ENCODE measurements at places on chromosomes 5 and 9. TPM values are rescaled to one million over a fixed set of nuclear protein-coding genes. Genes with fewer than 3 reads are reported as not detected.
A peak's percentile ranks its signal among the peaks of the same experiment; 100 is the strongest.

The KCNMB1 gene
- 2.8 TPM for total RNA-seq

The F2RL2 gene
- total RNA-seq = 0.24 TPM

The TMEM252 gene
- total RNA-seq = 0.51 TPM

The KIF4B gene
- total RNA-seq = 0.11 TPM

The STING1 gene
- total RNA-seq = 42.1 TPM

The RAI14 gene
- total RNA-seq = 11.4 TPM

The SPINK4 gene
- not detected for total RNA-seq

The PCDHA2 gene
- not detected for total RNA-seq

The SLC24A2 gene
- 0.26 TPM for total RNA-seq

The PCDHB2 gene
- total RNA-seq = 2.5 TPM

GRCh38 chr5:118791926-118792734 is 196.2 kb downstream of the DTWD2 start:
- peaks cover 12% of the 10 kb centered on the region for H3K4me1 ChIP-seq
- no peak overlapping the region for H3K4me3 ChIP-seq
- H3K27me3 ChIP-seq = no peaks in the 10 kb centered on the region

DNA sequence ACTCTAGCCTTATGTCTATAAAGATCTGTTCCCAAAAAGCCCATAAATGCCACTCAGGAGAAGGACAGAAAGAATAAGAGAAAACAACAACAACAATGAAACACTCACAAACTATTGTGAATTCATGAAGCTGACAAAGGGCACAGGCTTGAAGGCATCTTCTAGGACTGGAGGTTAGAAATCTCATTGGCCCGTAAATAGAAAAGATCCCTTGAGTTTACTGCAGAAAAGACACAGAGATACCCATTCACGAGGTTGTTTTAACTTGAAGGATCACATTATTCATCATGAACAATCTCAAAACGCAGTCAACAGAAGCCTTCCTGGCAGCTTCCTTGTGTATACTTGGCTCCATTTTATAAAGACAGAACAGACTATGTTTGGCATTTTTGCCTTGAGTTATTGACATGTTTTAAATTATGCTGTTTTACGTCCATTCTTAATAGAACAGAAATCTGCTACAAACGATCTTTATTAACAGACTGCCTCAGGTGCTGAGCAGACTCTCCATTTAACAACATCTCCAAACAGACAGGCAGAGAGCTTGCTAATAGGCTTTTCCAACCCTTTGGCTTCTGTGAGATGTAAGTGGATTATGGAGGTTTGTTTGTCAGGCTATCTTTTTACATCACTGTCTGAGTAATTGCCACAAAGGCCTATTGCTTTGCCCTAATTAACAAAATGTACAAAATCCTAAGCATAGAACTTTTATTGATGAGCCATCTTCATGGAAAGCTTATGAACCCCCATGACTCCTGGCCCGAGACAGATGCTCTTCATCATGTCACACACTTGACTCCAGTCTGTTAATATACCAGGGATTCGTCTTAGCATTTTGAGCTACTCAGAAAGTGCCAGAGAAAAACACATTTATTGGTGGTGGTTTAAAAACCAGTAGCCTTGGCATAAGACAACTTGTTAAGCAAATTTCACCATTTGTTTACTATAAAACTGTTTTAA is 735.3 kb upstream of the ZNF608 start:
- no peak for DNase-seq
- no peak overlapping the region for H3K4me3 ChIP-seq
- H3K27ac ChIP-seq = no peak overlapping the region
- H3K36me3 ChIP-seq = no peaks in the 10 kb centered on the region
- peaks cover 11% of the 10 kb centered on the region for H3K4me1 ChIP-seq
- H3K27me3 ChIP-seq = no peaks in the 10 kb centered on the region

DNA sequence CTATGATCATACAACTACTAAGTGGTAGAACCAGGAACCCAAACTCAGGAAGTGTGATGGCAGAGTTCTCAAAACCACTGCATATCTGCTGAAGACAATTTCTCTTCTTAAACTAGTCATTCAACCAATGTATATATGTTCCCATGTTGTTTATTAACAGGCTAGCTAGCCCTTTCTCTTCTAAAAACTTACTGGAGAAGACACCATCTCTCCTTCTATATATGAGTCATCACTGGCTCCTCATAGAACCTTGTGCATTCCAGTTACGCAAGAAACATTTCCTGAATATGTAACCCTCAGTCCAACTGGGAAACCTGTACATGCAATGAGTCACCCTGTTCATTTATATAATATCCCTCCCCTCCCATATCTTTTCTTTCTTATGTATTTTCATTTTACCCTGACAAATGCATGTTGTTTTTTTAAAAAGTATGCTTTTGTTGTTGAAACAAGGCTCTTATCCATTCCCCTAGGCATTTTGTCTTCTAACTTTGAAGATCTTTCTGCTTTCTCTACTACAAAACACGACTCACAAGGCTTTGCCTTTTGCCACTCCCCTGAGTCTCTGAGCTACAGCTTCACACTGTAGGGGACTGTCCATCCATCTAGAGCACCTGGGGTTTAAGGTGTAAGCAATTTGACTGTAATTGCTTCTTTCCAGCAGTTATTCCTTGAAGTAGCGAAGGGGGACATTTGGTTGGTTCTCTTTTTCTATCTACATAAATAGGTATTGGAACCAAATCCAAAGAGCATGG is 119.5 kb downstream of the ANXA1 start:
- DNase-seq = no peak
- H3K36me3 ChIP-seq = no peaks in the 10 kb centered on the region
- H3K4me3 ChIP-seq = no peak overlapping the region
- no peaks in the 10 kb centered on the region for H3K27me3 ChIP-seq

DNA sequence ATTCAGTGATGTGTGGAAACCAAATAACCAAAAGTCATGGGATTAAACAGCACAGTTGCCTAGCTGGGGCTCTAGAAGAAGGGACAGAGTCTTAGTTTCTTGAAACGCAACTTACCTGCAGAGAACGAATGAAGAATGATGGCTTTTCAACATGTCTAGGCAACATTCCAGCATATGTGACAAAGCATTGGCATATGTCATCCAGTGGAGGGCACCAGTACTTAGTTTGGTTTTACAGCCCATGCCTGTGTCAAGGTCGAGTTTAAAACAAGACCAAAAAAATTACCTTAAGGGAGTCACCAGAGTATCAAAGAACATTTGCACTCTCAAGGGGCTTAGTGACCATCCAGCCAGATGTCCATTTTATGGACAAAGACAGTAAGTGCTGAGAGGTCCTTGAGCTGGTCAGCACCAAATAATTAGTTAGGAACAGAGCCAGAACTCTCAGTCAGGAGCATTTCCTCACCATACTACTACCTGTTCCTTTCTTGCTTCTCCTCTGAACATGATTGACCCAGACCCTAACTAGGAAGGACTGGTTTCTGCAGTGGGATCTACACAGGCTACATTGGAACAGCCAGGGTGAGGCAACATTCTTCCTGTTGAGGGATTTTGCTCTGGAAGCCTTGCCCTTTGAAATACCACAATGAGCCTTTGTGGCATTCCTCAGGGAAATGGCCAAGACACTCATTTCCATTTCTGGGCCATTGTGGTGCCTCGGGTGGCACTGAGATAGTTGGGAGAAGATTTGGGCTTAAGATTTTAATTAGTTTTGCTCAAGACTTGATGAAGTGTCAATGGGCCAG is 75.4 kb upstream of the ANKH start:
- no peaks in the 10 kb centered on the region for H3K4me1 ChIP-seq
- DNase-seq = peak; percentile 28
- H3K4me3 ChIP-seq = no peak overlapping the region
- no peak overlapping the region for H3K27ac ChIP-seq

GRCh38 chr9:33148367-33149014 is 18.6 kb downstream of the B4GALT1 start:
- no peak for DNase-seq
- H3K4me1 ChIP-seq = peaks cover 87% of the 10 kb centered on the region
- H3K36me3 ChIP-seq = no peaks in the 10 kb centered on the region
- no peaks in the 10 kb centered on the region for H3K27me3 ChIP-seq

DNA sequence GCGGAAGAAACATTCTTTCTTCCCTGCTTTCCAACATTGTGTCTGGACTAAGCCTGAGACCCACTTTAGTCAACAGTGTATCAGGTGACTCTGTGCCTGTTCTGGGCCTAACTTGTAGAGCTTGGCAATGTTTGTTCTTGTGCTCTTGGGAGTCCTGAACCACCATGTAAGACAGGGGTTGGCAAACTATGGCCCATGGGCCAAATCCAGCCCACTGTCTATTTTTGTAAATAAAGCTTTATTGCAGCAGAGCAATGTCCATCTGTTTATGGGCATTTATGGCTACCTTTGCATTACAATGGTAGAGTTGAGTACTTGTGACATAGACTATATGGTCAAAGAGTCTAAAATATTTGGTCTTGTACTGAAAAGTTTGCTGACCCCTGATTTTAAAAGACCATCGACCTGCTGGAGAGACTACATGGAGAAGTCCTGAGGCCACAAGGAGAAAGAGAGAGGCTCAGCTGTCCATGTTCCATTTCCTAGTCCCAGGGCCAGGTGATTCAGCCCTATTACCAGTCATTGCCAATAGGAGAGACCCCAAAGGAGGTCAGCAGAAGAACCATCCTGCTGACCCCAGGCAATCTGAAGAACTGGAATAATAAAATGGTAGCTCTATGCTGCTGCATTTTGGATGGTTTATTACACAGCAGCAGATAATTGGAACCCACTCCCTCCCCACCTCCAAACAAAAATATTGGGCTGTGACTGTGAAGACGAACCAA is 211.3 kb downstream of the AUH start:
- no peak overlapping the region for H3K27ac ChIP-seq
- H3K27me3 ChIP-seq = no peaks in the 10 kb centered on the region
- no peaks in the 10 kb centered on the region for H3K4me1 ChIP-seq
- DNase-seq = no peak
- no peaks in the 10 kb centered on the region for H3K36me3 ChIP-seq
- no peak overlapping the region for H3K4me3 ChIP-seq

DNA sequence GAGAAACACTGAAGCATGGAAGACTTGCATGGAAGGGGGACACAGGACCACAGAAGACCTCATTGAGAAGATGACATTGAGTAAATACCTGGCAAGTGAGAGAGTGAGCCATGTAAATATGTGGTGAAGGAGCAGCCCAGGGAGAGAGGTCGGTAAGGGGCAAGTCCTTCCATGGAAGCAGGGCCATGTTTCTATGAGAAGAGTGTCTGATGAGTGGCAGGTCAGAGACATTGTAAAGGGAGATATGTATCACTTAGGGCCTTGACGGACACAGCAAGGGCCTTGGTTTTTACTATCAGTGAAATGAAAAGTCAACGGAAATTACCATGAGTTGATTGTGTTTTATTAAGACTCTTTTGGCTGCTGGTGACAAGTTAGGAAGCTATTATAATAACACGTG is 336.4 kb downstream of the PLK2 start:
- H3K36me3 ChIP-seq = no peaks in the 10 kb centered on the region
- no peaks in the 10 kb centered on the region for H3K27me3 ChIP-seq
- no peak for DNase-seq
- no peak overlapping the region for H3K4me3 ChIP-seq

DNA sequence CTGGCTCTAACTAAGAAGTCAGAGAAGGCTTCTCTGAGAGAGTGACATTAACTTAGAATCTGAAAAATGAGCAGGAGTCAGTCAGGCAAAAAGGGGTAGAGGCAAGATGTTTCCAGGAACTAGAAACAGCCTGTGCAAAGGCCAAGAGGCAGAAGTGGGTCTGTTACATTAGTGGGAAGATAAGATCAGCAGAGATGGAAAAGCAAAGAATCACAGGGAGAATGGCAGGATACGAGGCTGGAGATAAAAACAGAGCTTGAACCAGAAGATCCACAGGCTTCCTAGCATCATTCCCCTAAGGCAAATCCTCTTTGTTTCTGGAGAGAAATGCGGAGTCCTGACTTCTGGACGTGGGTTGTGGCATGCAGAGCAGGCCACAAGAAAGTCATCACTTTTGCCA is 27.4 kb downstream of the ASTN2 start:
- DNase-seq = no peak
- H3K36me3 ChIP-seq = no peaks in the 10 kb centered on the region
- no peaks in the 10 kb centered on the region for H3K27me3 ChIP-seq
- H3K27ac ChIP-seq = no peak overlapping the region
- H3K4me3 ChIP-seq = no peak overlapping the region
- no peaks in the 10 kb centered on the region for H3K4me1 ChIP-seq

DNA sequence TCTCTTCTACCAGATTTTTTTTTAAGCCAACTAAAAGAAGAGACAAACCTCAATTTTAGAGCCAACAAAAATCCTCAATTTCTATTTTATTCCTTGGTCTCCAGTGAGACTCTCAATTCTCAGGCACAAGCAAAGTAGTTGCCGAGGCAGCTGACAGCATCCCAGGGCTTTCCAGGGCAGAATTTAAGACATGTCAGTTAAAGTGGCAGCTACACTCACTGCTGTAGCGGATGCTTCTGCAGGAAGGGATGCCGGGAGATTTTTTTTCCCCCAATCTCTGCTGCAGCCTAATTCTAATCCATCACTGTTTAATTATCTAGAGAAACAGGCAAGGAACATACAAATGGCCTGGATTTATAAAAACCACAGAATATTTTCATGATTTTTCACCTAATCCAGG is 57.0 kb downstream of the TTC39B start:
- no peak overlapping the region for H3K4me3 ChIP-seq
- peak overlapping the region; percentile 41 for H3K27ac ChIP-seq
- no peaks in the 10 kb centered on the region for H3K36me3 ChIP-seq
- no peak for DNase-seq

- no peak overlapping the region for H3K4me3 ChIP-seq
- no peaks in the 10 kb centered on the region for H3K4me1 ChIP-seq
- DNase-seq = no peak
- H3K27me3 ChIP-seq = no peaks in the 10 kb centered on the region
Observed at GRCh38 chr5:162529886-162530285, 462.3 kb downstream of the GABRG2 start.

- peak overlapping the region; percentile 34 for H3K27ac ChIP-seq
- H3K27me3 ChIP-seq = no peaks in the 10 kb centered on the region
- H3K36me3 ChIP-seq = no peaks in the 10 kb centered on the region
- H3K4me3 ChIP-seq = peak overlapping the region; percentile 54
- peaks cover 5% of the 10 kb centered on the region for H3K4me1 ChIP-seq
Observed at GRCh38 chr9:69036309-69036708, 757 bp downstream of the FXN start.

DNA sequence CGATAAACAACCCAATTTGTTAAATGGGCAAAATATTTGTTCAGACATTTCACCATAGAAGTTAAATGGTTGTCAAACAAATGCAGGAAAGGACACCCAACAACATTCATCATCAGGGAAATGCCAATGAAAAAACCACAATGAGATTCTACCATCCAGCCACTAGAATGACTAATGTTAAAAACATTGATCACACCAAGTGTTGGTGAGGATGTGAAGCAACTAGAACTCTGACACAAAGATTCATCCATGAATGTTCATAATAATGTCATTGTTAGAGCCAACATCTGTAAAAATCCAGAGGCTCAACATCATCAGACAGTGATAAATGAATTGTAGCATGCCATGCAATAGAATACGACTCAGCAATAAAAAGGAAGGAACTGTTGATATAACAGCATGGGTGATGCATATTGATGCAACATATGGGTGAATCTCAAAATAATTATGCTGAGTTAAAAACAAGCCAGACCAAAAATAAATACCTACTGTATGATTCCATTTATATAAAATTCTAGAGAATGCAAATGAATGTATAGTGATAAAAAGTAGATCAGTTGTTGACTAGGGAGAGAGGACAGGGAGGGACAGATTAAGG is 55.9 kb upstream of the UNC5A start:
- H3K36me3 ChIP-seq = no peaks in the 10 kb centered on the region
- H3K4me1 ChIP-seq = no peaks in the 10 kb centered on the region
- DNase-seq = no peak
- no peak overlapping the region for H3K4me3 ChIP-seq
- H3K27me3 ChIP-seq = no peaks in the 10 kb centered on the region
- H3K27ac ChIP-seq = no peak overlapping the region
